ENCODE measurements at places on chromosomes 4 and X.
A peak's percentile ranks its signal among the peaks of the same experiment; 100 is the strongest.

DNA sequence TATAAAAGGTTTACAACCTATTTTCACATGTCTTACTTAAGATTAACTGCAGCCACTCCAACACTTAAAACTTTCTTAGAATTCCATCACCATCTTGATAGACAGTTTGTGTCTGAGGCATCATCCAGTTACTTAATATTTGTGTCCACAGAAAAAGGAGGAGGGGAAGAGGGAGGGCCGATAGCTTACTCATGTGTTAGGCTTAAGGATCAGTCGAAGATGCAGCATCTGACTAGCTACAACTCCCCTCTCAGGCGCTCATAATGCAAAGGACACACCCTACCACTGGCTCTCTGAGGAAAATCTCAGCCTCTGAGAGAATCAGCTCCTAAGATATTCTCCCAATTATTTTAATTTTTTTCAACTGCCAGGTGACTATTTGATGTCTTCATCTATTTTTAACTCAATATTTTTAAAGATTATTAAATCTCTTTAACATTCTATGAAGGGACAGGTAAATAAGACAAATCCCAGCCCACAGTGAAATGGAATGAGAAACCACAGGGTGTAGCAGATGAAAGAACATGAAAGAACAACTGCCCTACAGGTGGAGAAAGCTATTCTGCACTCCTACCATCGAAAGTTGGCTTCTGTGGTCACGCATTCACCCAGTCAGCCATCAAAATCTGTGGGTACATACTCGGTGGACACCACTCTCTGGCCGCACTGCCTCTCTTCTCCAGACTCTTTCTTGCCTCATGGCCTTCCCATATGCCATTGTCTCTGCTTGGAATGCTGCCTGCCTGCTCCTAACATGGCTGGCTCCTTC lies 48.0 kb downstream of the ARAP2 start:
- DNase-seq, result no peak

- no peak for DNase-seq
These were observed 10.0 kb downstream of the ZFYVE28 start for GRCh38 chr4:2408401-2408958.

DNA sequence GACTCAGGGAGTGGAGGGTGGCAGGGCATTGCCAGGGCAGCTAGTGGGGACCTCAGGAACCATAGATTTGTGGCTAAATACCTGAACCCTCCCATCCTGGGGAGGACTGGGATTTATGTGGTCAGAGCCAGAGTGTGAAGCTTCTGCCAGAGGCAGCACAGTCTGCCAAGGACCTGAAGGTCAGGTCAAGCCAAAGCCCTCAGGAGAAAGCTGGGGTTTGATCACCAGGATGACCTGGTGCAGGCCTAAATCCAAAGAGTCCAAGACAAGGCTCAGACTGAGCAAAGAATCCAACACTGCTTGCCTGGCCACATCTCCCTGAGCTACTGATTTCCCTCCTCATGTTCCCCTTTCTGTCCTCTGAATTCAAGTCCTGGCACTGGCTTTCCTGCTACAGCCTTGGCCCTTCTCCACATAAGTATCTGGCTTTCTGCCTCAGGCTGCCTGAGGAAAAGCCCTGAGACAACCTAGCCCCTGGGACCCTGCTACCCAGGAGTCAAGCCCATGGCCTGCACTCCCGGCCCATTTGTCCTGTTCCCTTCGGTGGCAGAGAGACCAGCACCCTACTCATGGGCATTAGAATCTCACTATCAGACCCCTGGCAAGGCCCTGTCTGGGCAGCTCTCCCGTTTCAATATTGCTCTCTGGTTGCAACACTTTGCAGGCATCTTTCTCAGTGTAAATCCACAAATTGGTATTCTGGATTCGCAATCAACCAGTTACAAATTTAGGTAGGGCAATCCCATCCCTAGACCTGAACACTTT lies 39.3 kb upstream of the SLC25A43 start:
- DNase-seq, result no peak

- peak; percentile 0 for DNase-seq
These were observed 63.7 kb downstream of the ADAMTS3 start for GRCh38 chr4:72505314-72505744.

DNA sequence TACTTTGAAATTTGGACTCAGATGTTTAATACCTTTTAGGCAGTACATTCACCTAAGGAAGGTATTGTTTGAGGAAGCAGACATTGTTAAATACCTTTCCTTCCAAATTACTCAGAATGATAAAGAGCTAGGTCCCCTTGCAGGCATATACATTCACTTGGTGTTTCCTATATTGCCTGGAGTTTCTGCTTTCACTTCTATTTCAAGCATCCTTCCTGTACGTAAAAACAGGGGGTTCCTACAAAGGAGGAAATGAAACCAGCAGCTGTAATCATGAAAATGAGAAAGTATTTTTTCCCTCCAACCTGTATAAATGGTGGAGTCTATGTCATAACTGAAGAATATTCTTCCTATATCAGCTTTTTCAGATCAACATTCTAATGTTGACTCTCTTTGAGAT lies 90.4 kb upstream of the RASGEF1B start:
- DNase-seq, result no peak
